ELF-1 (cell line): ENCODE measurements at places on chromosomes 3 and 15.
A peak's percentile ranks its signal among the peaks of the same experiment; 100 is the strongest.

- no peak for DNase-seq
These were observed 9.2 kb downstream of the ZIC1 start for GRCh38 chr3:147418371-147418781.

- DNase-seq, result peak; percentile 30
These were observed 521.1 kb downstream of the PLOD2 start for GRCh38 chr3:145639875-145640274.

DNA sequence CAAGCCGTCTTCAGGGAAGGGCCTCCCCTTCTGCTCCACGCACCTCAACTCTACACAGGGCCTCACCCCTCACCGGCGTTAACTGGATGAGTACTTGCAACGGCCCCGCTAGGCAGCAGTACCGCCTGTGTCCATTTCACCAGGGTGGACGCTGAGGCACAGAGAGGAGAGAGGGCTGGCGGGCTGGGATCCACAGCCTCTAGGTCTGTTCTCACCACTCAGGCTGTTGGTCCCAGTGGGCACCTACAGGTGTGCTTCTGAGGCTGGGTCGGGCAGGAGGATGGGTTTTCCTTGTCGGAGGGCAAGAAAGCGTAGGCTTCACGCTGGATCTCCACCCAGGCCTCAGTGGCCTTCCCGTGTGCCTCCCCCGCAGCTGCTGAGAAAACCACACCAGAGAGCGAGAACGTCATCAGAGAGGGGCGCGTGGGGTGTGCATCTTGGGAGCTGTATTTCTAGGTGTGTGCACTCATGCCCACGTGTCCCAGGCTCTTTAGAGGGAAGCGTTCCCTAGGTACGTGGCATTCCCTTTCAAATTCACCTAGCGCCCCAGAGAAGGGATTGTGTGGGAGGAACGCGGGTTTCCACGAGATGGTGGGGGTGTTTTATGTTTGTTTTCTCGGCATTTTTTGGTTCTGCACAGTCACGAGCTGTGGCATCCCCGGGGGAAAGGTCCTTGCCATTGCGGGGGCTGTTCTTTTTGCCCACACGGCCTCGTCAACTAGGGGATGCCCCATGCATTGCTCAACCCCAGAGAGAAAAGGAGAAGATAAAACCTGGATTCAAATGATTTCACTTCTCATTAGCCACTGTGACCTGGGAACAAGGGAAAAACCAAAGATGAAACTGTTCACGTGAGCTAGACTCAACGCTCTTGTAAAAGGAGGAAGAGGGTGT lies 67.7 kb downstream of the MGLL start:
- no peak for DNase-seq

GRCh38 chr3:171813897-171814460 lies 3.7 kb upstream of the PLD1 start:
- DNase-seq, result no peak

GRCh38 chr3:41328926-41329325 lies 129.6 kb downstream of the CTNNB1 start:
- no peak for DNase-seq

GRCh38 chr3:196636369-196637349 lies 2.8 kb upstream of the NRROS start:
- no peak for DNase-seq

- no peak for DNase-seq
These were observed 112.2 kb upstream of the SLC4A7 start for GRCh38 chr3:27596334-27596841.

- no peak for DNase-seq
These were observed 14.7 kb upstream of the SECISBP2L start for GRCh38 chr15:49060710-49061495.

- peak; percentile 70 for DNase-seq
These were observed 2.2 kb upstream of the CCR5 start for GRCh38 chr3:46368569-46368968.

- no peak for DNase-seq
These were observed 278.5 kb upstream of the RASGRP1 start for GRCh38 chr15:38843051-38843501.

GRCh38 chr15:64837502-64837901 lies 4.2 kb upstream of the PLEKHO2 start:
- DNase-seq, result no peak

DNA sequence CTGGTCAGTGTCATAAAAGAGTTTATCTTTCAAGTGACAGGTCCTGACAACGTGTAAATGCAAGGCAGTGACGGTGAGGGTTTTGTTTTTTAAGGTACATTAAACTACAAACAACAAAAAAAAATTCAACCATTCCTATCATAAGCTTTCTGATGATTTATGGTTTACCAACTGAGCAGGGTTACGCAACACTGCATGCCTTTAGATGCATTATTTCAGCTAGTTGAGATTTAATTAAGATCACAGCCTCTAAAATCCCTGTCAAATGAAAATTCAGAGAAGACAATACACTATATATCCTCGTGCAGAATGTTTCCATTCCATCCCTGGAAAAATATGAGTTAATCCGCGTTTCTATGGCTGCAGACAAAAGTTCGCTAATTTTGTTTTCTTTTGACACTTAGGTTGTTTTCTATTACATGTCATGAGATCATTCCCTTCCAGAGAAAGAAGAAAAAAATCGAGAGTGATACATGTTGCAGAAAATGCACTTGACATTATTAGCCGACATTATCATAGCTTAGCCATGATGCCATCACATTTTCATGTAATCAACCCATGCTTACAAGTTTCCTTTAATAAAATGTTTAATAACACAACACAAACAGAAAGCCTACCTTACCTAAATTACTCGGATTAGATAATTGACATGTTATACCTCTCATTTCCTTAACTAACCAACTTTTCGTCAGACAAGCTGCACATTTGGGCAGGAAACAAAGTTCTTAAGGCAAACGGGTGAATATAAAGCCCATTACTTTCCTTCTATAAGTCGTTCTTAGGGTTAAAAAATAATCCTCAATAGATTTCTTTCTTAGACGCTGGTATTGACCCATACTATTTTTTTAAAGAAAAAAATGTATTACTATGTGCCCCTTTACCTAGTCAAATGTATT lies 521.2 kb downstream of the FOXP1 start:
- DNase-seq, result no peak

- DNase-seq, result no peak
These were observed 102.2 kb upstream of the MANF start for GRCh38 chr3:51282931-51283330.

GRCh38 chr3:195001961-195002861 lies 268.7 kb downstream of the XXYLT1 start:
- DNase-seq, result peak; percentile 86

- DNase-seq, result no peak
These were observed 26.2 kb upstream of the ZNF770 start for GRCh38 chr15:35014241-35014640.

GRCh38 chr3:99891610-99892285 lies 74.1 kb downstream of the CMSS1 start:
- DNase-seq, result no peak

- DNase-seq, result no peak
These were observed 43.6 kb downstream of the DNAH12 start for GRCh38 chr3:57500506-57500905.

GRCh38 chr15:22846073-22846472 lies 7.6 kb downstream of the NIPA2 start:
- DNase-seq, result peak; percentile 57

DNA sequence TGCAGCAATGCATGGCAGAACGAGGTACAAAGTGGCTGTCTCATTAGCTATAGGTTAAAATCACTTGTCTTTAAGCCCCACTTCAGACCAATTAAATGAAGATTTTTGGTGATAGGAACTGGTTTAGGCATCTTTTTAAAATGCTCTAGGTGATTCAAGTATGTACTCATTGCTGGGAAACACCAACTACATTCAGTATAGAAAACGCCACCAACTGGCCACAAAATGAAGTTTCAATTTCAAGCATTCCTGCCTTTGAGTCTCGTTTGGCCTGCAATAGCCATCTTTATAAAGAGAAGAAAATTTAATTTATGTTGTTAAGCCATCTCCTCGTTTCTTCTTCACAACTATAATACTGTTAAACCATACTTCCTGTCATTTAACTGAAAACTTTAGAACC lies 587.9 kb downstream of the GBE1 start:
- DNase-seq, result peak; percentile 11
